A172 (cell line): ENCODE measurements at places on chromosomes 7 and 10.

DNA sequence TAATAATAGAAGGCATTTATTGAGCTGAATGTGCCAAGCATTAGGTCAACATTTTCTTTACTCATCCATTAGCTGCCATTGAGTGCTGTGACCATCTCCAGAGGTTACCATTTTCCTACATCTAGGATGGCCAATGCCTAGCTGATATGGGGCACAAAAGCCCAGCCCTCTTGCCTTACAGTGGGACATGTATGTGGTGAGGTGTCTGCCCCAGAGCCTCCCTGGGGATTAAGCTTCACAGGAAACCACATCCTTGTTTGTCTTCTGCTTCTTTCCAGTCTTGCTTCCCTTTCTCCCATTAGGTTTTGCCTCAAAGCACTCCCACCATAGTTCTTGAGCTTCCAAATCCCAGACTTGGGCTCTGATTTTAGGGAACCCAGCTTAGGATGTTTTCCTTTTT lies 258.7 kb downstream of the SORCS3 start:
- DNase-seq = no peak

DNA sequence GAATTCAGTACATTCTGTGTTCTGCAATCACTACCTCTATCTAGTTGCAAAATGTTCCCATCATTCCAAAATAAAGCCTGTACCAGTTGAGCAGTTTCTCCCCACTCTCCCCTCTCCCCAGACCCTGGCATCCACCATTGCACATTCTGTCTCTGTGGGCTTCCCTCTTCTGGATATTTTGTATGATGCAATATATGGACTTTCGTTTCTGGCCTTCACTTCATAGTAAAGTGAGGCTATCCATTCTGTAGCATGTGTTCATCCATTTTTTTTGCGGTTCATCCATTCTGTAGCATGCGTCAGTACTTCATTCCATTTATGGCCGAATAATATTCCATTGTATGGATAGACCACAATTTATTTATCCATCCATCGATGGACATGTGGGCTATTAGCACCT lies 9.5 kb upstream of the CYP3A4 start:
- no peak for DNase-seq

DNA sequence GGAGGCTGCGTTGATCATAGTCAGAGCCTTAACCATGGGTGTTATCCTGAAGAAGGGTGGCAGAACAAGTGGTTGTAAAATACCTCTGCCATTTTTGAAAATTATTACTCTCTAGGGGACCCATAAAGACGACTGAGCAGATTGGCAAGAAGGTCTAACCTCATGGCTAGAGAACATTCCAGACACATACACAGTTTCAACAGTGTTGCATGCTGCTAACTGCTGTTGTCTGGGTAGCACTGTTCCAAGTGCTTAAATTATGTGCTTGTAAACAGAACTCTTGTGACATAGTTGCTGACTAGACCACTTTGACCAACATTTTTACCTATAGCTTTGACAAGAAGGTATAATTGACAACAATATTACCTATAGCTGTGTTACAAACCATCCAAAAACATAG lies 46.1 kb upstream of the FOXP2 start:
- no peak for DNase-seq

- DNase-seq = no peak
These were observed 25.1 kb downstream of the SLC25A40 start for GRCh38 chr7:87850836-87851593.

GRCh38 chr7:1478480-1478879 lies 19.2 kb upstream of the MICALL2 start:
- no peak for DNase-seq

GRCh38 chr10:97483921-97484320 lies 14.3 kb downstream of the MMS19 start:
- no peak for DNase-seq

GRCh38 chr7:105768898-105769507 lies 107.4 kb downstream of the ATXN7L1 start:
- DNase-seq = no peak

DNA sequence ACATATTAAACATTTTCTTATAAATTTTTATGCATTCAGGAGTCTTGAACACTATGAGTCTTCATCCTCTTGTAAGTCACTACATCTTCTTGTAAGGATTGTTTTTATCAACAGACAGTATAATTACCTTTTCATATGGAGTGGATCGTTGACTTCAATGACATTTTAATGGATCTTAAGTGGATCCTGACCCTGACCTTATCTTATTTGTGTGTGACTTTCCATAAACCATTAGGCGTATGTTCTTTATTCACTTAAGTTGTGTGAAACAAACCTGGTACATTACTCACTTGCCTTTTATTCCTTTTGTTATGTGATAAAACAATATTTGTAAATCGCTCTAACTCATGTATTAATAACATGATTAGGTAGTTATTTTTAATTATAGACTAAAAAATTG lies 18.5 kb upstream of the SEMA3C start:
- no peak for DNase-seq

- DNase-seq = no peak
These were observed 119.8 kb downstream of the OAT start for GRCh38 chr10:124298891-124299290.

GRCh38 chr10:58177362-58177947 lies 90.2 kb downstream of the IPMK start:
- peak; percentile 57 for DNase-seq

DNA sequence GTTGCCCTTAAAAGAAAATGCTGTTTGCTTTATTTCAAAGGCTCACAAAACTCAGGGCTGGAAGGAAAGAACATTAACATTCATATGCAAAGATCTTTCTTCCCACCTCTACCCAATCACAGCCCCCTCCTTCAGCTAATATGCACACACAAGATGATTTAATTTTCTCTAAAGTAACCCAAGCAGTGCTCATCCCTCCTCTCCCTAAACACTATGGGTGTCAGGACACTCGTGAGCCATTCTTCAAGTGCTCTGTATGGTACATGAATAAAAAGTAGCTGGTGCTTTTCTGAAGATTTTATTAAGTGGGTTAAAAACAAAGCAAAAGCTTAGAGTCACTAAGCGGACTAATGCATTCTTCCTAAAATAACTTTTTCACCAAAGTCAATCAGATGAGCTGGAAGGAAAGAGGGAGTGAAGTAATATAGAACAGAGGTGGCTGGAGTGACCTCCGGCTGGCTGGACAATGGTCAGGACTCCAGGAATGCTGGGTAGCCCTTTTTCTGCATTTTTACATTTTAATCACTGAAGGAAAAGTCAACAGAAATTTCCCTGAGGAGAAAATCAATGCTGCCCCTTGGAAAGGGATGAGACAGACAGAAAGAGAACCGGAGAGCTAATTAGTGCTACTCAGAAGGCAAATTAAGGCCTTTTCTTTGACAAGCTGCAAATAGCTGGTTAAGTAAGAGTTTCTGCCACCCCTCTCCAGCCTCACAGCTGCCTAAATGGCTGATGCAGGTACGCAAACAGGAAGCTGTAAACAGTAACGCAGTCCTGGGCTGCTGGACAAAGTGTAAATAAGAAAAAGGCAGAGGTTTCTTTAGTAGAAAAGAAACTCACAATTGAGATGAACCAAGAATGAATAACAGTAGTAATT lies 6.6 kb downstream of the DGKI start:
- no peak for DNase-seq
